ENCODE measurements at places on chromosomes 1 and 21.

DNA sequence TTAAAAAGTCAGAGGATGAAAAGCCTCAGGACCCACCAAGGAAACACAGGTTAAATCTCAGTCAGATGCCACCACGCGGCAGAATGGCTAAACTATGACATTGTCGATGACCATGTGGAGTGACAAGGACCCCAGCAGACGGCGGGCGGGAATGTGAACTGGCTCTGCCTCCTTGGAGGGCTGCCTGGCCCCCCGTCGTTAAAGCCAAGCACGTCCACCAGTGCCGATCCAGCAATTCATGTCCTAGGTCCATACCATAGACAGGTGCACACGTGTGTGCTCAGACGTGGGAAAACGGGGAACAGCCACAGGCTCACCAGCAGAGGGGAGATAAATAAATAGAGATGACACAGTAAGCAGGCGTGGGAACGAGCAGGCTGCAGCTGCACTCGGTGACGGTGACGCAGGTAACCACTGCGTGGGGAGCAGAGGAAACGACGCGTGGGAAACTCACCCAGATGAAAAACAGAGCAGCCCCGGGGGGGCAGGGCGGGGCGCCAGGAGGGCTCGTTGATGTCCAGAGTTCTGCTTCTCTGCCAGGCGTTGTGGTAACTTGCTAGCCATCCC, 28.3 kb upstream of the PCBP3 start:
- no peak for DNase-seq

DNA sequence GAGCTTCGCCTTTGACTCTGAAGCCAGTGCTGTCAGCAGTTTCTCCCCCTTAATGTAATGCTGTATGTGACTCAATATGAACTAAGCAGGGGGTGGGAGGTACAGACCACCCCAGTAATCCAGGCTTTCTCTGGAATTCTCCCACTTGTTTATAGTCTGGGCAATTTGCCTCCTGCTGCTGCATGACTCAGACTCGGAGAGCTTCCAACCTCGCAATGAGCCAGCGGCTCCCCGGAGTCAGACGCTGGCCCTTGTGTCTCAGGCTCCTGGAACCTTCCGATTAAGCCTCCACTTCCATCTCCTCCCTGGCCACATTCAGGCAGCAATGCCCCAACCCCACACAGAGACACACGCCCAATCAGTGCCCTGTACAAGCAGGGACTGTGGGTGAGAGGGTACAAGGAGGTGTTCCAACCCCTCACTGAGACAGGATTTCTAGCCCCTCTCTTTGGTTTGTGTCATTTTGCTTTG, 471.7 kb upstream of the VAMP3 start:
- DNase-seq, result peak; percentile 84

DNA sequence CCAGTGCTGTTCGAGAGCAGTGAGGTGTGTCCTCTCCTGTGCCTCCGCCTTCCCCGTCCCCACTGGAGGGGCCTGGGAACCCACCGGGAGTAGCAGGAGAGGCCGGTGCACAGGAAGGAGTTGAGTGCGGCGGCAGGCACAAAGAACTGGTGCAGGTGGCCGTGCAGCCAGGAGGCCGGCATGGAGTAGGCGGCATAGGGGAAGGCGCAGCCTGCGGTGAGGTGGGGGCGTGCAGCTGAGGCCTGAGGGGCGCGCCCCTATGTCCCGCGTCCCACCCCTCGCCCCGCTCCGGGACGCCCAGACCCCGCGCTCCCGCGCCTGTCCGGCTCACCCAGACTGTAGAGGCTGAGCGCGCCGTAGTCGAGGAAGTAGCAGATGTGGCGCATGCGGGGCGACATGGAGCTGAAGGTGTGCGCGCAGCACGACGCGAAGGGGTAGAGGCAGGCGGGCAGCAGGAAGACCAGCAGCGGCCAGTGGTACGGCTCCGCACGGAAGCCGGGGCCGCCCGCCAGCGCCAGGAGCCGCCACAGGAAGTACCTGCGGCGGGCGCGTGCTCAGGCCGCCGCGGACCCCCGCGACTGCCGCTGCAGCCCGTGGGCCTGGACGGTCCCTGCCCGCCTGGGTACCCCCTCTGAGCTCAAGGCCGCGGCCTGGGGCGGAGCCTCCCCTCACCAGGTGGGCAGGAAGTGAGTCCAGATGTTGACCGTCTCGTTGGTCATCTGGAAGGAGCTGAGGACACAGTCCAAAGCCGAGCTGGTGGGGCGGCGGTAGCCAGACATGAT, 2.2 kb downstream of the PAQR6 start:
- DNase-seq, result no peak

- DNase-seq, result no peak
These were observed 87.6 kb downstream of the PDE9A start for GRCh38 chr21:42741066-42741465.

DNA sequence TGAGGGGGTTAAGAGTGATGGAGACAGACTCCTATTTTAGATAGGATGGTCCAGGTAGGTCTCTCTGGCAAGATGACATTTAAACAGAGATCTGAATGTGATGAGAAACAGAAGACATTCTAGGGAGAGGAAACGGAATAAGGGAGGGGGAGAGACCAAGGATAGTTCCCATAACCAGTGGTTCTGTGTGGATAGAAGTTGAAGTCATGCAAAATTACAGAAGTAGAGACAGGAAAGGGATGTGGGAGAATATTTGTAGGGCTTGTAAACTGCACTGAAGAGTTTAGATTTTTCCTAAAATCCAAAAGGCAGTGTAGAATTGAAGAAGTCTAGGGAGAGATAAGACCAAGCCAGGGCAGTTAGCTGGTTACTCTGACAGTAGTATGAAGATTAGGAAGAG, 200.6 kb downstream of the GRIK1 start:
- no peak for DNase-seq

DNA sequence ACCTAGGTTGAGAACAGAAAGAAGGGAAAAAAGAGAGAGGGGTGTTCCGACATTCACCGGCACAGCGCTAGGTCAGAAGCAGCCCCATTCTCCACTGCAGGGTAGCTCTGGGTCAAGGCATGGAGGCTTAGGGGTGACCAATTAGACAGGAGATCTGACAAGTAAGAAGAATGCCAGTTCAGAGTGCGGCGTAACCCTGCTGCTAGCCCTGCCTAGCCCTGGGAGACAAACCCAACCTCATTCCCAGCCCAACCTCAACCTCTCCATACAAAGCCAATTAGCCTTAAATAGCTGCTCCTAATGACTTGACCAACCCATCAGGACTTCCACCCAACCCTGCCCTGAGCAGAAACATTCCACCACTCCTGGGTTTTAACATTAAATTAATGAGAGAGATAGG, 3.4 kb downstream of the PRELP start:
- DNase-seq, result no peak

- no peak for DNase-seq
These were observed 111.7 kb upstream of the COA6 start for GRCh38 chr1:234261545-234261944.

- no peak for DNase-seq
These were observed 128.0 kb upstream of the DPYD start for GRCh38 chr1:98048751-98049325.

DNA sequence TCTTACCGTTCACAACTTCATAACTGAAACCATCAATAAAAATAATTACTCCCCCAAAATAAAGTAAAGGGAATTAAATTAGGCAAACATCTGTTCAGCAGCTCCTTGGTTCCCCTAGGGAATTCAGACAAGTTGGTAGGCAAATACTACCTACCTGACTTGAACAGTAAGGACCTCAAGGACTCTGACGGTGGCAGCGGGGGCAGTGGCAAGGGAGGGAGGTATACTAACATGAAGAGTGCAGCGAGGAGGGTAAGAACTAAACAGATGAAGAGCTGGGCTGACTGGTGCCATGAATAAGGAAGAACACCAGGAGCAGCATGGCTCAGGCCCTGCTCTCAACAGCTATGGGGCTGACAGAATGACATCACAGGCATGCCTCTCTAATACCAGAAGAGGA, 33.1 kb downstream of the MTOR start:
- DNase-seq, result peak; percentile 36

- no peak for DNase-seq
These were observed 21.7 kb downstream of the UBE4B start for GRCh38 chr1:10054465-10054864.

DNA sequence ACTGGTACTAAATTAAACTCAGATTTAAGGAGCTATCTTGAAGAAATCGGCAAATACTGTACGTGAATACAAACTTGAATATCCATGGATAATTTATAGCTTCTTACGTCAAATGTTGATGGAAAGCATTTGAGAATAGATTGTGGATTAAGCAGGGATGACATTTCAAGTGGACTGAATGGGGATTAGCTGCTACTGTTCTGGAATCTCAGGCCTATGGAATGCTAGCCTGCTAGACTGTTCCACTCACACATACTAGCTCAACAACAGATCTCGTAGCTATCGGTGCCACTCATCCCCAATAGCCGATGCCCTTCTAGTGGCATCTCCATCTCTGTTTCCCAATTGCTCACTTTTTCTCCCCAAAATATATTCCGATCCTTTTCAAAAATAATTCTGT, 62.0 kb upstream of the USP25 start:
- DNase-seq, result no peak

DNA sequence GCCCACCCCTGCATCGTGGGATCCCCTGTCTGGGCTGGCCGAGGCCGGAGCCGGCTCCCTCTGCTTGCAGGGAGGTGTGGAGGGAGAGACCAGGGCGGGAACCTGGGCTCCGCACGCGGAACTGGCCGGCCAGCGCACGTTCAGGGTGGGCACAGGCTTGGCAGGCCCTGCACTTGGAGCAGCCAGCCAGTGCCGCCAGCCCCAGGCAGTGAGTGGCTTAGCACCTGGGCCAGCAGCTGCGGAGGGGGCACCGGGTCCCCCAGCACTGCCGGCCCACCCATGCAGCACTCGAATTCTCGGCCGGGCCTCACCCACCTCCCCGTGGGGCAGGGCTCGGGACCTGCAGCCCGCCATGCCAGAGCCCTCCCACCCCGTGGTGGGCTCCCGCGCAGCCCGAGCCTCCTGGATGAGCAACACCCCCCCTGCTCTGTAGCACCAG, 422.6 kb downstream of the AMY1C start:
- no peak for DNase-seq
